Ammon's horn (tissue), 1 donor: ENCODE measurements at places on chromosomes 2 and 18.
A peak's percentile ranks its signal among the peaks of the same experiment; 100 is the strongest.

DNA sequence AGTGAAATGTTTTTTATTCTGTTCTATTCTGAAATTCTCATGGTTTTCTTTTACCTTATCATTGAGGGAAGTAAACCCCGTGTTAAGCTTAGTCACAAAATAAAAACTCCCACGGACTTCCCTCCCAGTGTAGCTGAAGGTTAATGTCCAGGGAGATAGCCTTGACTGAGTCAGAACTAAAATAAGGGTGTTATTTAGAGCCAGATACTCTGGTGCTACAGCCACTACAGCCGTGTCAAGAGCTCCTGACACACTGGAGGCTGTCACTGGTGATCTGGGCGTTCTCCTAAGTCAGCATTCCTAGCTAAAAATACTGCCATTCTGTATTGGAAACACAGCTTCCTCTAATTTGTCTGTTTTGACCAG is 82.0 kb upstream of the RANBP2 start:
- DNase-seq = peak; percentile 58

GRCh38 chr2:18290386-18290785 is 270.1 kb downstream of the RDH14 start:
- DNase-seq = no peak

DNA sequence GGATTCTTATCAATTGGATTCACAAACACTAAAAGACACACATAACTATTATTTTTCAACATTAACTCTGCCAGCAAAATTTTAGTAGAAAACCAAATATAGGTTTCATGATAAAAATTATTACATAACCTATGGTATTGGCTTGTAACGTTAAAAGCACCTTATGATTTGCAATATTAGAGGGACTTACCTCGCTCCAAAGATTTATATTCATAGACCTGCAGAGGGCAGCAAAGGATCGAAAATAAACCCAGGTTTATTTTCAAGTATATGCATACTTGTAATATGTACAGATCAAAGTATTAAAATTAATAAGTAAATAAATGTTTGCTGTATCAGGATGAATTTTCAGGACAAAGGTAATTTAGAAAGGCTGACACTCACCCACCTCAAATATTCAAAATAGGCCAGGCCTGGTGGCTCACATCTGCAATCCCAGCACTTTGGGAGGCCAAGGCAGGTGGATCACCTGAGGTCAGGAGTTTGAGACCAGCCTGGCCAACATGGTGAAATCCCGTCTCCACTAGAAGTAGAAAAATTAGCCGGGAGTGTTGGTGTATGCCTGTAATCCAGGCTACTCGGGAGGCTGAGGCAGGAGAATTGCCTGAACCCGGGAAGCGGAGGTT is 45.3 kb downstream of the LRPPRC start:
- DNase-seq = peak; percentile 52

DNA sequence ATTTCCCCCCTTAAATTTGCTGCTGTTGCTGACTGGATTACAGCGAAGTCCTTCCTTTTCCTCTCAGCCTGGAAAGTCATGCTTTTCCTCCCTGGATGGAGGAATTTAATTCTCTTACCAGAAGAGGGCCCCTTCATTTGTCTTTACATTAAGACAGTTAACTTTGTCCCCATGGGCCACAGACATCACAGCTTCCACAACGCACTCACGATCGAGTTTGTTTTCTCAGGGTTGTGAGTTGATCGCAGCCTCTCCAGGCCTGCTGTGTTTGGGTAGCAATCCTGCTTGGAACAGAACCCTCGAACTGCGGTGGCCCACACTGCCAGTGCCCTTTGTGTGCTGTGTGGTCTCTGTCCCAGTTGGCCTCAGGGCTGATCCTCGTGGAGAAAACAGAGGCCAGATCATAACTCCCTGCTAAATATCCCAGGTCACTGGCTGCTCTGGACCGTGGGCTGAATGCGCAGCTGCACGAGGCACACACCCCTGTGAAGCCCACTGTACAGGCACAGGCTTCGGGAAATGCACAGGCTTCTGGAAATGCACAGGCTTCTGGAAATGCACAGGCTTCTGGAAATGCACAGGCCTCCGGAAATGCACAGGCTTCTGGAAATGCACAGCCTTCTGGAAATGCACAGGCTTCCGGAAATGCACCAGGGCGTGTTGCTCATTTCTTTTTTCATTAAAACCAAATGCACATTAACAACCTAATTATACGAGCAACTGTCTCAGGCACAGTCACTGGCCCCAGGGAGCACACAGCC is 2.2 kb upstream of the PDIA6 start:
- no peak for DNase-seq

DNA sequence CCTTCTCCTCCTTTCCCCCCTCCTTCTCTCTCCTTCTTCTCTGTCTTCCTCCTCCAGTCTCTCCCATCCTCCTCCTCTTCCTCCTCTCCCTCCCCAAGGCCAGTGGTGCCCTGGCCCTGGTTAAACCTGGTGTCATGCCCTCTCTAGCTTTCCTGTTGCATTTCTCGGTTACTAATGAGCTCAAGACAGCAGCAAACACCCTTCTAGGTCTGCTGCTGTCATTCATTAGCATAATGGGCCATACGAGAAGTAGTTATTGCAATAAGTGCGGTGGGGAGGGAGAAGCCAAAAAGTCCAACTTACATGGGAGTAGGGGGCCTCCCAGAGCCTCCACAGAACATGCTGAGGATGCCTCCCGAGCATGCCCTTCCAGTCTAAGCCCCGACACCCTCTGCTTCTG is 177.2 kb downstream of the CELF4 start:
- DNase-seq = no peak

GRCh38 chr2:109187711-109188495 is 58.9 kb downstream of the SH3RF3 start:
- no peak for DNase-seq

- DNase-seq = peak; percentile 34
These were observed 12.8 kb upstream of the GBX2 start for GRCh38 chr2:236180831-236181453.

GRCh38 chr2:16100006-16100405 is 159.7 kb downstream of the MYCN start:
- DNase-seq = no peak

GRCh38 chr2:44166096-44166495 is 2.6 kb upstream of the PPM1B start:
- no peak for DNase-seq

- DNase-seq = no peak
These were observed 119.7 kb upstream of the NFATC1 start for GRCh38 chr18:79275992-79276391.

GRCh38 chr18:74171910-74172606 is 23.7 kb downstream of the TIMM21 start:
- no peak for DNase-seq

DNA sequence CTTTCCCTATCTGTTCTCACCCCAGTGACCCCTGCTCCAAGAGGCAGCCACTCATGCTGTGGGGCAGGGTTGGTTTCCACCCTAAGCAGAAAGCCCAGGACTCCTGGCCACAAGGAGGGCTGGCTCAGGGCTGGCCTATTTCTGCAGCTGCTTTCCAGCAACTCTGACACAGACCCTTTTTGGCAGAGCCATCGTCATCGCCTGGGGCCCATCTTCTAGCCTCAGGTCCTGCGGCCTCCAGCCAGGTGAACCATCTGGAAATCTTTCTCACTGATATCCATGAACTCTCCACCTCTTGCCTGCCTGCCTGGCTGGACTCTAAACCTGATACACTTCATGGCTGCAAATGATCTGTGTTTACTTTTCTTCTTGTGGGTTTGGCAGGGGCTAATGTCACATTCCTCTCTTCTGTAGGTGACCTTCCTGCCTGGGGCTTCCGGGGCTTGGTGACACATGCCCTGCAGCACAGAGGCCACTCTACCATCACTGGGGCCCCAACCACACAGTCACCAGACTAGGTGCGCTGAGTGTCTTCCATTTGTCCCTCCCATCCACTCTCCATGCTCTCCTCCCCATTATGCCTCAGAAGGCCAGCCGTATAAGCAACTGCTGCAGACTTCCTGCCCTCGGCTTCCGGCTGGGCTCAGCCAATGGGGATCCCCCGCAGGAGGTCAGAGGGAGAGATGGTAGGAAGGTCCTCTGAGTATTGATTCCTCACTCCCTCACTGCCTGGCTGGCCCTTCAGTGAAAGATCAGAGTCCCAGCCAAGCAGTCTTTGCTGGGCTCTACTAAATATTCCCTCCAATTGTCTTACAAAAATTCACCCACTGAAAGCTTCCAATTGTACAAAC is 9.7 kb upstream of the COPS8 start:
- no peak for DNase-seq

GRCh38 chr18:2654169-2654927 is 1.2 kb upstream of the SMCHD1 start:
- DNase-seq = no peak

DNA sequence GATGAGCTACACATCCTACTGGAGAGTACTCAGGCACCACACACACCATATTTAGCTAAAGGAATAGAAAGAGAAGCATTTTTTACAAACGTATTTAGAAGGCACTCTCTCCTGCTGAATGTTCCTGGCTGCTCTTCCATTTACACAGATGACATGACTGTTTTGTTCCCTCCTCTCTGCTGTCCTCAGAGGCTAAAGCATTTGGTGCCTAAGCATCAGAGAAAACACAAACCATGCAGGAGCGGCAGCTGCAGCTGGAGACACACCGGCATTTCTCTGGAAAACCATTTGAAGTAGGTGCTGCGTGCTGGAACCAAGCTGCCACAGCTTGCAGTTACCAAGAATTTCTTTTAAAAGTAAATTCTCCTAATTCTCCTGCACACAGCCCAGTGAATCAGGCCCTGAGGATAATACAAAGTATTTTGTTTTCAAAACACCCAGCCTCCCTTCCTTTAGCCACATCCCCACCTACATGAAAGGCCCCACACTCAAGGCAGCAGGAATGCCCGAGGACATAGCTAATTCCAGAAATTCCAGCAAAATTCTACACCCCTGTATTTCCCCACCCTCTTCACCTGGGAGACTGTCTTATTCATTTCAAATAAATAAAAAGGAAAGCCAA is 488.9 kb upstream of the SOX11 start:
- peak; percentile 12 for DNase-seq

GRCh38 chr2:53561155-53561554 is 206.4 kb upstream of the CHAC2 start:
- DNase-seq = no peak

DNA sequence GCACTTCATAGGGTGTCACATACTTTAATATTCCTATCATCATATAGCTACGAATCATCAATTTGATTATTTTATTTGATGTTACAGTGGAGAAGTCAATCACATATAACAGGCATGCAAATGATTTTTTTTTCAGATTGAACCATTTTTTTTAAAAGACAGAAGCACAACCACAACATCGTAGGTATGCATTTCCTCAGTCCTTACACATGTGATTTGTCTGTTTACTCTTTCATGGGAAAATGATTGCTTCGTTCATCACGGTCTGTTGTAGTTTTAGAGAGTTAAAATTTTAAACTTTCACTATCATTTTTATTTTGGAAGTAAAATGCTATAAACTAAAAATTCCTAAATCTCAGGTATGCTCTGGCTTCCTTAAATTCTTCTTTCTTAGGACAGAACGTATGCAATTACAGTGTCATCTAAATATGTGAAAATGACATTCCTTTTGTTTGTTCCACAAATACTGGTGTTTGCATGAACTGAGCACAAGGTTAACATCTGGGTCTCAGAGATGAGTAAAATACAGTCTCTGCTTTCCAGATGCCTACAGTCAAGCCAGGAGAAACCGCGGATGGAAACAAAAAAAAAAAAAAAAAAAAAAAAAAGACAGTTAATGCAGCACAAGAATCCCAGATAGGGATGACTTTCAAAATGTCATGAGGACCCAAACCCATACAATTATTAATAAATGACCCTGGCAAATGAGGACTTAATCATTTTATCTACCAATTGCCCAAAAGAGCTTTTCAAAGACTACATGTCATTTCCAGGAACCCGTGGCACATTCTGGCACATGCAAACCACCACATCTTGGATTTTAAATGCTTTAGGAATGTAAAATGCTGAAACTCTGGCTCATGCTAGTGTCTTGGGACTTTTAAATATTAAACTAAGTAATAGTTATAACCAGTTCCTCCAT is 201.2 kb downstream of the LRP1B start:
- no peak for DNase-seq

DNA sequence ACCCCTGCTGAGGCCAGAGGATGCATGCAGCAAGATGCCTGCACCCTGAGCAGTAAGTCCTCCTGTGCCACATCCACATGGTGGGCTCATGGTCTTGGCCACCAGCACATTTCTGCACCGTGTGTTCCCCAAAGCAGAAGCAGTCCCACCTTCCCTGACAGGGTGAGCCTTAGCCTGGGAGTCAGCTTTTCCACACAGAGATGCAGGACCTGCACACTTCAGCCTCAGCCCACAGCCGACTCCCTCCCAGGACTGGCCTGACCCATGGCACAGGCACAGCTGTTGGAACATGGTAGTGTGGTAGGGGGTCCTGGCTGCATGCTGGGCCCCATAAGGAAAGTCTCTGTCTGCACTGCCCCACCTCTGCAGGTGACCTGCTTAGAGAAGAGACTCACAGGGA is 5.0 kb downstream of the SNED1 start:
- DNase-seq = no peak

- DNase-seq = no peak
These were observed 64.7 kb downstream of the PTPN2 start for GRCh38 chr18:12819322-12819721.

DNA sequence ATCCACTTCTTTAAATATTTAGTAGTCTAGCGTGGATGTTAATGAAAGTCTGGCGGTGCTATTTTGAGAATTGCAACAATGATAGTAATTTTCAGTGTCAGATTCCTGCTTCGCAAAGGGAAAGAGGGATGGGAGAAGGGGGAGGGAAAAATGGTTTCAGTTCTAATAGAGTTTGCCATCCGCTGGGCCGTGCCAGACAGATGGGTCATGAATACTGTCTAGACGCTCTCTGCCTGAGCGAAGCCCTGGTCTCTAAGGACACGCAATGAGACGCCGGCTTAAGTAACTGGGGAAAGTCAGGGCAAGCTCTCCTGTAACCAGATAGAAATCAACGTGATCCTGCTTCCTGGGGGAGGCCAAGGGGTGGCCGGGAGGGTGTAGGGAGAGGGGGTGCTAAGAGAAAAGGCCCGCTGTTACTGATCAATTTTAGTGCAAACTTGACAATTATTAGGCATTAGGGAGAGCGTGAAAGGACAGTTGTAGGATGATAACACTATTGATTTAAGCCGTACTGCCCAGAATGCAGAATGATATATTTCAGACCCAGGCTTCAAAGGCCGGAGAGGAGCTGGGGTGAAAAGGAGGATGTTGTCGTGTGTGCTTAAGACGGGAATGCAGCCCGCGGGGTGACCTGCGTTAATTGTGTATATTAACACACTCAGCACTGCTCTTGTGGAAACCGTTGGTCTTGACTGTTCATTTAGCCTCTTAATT is 229.2 kb downstream of the LDLRAD4 start:
- DNase-seq = peak; percentile 59

GRCh38 chr2:143428700-143429099 is 299.5 kb downstream of the ARHGAP15 start:
- no peak for DNase-seq

- no peak for DNase-seq
These were observed 24.3 kb upstream of the LRATD1 start for GRCh38 chr2:14608245-14608644.
